ENCODE measurements at places on chromosomes 2 and 18.

DNA sequence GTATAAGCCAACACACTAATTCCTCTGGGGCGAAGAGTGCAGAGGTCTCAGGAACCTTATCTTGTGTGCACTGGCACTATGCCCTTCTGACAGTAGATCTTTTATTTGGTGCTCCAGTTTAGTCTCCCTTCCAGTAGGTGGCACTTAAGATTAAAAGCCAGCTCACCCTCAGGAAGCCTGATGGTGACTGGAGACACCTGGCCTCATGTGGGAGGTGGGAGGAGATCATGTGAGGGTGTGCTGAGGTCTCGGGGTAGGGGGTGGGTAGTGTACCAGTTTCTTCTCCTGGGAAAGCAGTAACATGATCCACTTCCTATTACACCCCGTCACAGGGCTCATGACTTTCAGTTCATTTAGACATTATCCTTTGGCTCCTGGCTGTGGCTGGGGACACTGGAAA, 654.9 kb downstream of the ADCYAP1 start:
- no peak for DNase-seq

DNA sequence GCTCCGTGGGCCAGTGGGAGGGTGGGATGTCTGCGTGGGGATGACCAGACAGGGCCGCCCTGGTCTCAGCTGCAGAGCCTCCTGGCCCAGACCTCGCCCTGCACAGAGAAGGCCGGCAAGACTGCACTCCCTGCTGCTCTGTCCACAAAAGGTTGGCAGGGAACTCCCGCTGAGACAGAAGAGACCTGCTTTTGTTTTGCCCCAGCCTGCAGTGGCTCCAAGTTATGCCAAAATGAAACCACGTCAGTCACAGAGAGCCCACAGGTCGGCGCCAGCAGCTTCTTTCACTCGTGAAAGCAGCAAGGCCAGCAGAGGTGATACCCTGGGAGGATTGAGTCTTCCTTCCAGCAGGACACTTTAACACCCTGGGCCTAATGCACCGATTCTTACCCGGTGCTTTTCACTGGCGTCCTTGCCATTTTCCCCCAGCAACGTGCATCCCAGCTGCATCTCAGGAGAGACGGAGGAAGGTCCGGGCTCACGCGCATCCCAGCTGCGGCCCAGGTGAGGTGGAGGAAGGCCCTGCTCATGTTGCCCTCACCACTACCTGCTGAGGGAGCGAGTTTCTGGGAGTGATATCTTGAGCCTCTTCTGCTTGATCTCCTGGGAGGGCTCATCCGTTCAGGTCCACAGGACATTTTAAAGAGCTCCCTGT, 22.1 kb upstream of the CTDP1 start:
- DNase-seq = no peak

- DNase-seq = no peak
Measured at GRCh38 chr18:48228841-48229240, 180.3 kb downstream of the ZBTB7C start.

- DNase-seq = no peak
Measured at GRCh38 chr2:205218056-205218455, 464.2 kb upstream of the NRP2 start.

DNA sequence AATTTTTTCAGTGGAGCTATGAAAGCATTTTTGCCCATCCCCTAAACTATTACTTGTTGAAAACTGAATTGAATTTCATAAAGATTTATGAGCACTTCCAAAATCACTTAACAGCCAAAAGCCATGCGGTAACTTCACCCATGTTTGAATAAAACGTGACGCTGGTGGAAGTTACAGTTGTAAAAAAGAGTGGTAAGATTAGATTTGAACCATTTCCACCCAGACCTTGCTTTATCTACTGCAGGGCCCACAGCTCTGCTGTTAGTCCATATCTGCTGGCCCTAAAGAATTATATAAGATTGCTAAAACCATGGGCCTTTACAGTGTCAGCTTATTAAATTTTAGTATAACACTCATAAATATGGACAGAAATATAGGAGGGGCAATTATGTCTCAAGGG, 15.5 kb upstream of the ITGA4 start:
- no peak for DNase-seq

DNA sequence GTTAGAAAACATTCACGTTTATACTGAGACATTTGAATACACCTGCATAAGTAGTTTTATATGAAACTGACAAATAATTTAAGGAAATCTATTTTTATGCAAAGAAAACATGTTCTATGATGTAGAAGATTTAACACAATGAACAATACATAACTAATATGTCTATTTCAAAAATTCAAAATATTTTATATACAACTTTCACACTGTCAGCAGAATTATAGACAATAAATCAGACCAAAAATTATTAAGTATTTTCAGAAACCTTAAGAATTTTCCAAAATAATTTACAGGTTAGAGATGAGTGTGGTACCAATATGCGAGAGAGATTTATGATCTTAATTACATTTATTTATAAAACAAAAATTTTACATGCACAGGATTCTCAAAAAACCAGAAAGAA, 1561.0 kb upstream of the ZEB2 start:
- DNase-seq = no peak

- DNase-seq = no peak
Measured at GRCh38 chr2:42567364-42567763, 1.1 kb upstream of the MTA3 start.

DNA sequence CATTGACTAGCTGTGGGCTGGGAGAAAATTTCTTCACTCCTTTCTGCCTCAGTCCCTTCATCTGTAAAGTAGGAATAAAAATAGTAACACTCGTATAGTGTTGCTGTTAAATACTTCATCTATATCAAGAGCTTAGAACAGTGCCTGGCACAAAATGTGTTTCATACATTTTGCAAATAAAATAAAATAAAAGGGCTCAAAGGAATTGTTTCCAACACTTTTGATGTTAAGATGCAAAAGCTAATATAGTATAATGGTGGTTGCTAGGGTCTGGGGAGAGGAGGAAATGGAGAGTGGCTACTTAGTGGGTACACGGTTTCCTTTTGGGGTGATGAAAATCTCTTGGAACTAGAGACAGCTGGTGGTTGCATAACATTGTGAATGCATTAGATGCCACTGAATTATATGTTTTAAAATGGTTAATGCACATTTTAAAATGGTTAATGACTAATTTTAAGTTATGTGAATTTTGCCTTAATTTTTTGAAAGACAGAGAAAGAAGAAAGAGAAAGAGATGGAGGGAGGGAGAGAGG, 542.1 kb upstream of the ID2 start:
- DNase-seq = no peak

- no peak for DNase-seq
Measured at GRCh38 chr2:54480025-54480424, 23.9 kb downstream of the SPTBN1 start.

- DNase-seq = no peak
Measured at GRCh38 chr2:196268538-196269338, 97.4 kb upstream of the STK17B start.

GRCh38 chr2:112957511-112957910, 20.3 kb upstream of the IL36G start:
- DNase-seq = no peak

GRCh38 chr2:238422285-238422684, 4.4 kb upstream of the ASB1 start:
- DNase-seq = no peak

DNA sequence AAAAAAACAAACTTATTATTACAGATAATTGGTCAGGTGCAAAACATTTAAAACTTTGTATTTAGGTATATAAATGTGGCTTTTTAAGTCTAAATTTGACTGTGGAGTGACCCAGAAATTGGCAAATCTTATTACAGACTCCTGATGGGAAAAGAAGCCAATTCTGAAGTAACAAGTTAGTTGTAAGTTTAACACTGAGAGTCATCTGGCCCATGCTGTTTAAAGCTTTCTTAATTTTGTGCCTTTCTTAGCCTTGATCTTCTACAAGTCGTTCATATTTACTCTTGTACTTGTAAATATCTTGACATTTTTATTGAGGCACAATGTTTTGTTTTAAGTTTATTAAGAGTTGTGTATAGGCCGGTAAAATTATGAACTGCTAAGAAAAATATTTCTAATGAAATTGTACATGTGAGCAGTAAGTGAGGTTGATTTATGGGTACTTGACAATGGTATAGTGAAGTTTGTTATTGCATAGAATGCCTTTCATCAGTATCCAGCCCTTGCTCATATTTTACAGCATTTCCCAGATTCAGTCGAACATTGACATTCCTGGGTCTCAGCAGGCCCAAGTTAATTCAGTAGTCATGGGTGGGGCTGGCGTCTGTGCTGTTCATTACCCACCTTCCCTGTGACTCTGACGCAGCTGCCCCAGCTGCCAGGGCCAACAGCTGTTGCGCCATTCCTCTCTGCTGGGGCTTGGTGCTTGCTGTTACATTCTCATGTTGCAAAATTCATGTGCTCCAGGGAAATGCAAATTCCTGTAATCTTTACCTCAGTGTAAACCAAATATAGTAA, 121.4 kb downstream of the ZNF236 start:
- no peak for DNase-seq

DNA sequence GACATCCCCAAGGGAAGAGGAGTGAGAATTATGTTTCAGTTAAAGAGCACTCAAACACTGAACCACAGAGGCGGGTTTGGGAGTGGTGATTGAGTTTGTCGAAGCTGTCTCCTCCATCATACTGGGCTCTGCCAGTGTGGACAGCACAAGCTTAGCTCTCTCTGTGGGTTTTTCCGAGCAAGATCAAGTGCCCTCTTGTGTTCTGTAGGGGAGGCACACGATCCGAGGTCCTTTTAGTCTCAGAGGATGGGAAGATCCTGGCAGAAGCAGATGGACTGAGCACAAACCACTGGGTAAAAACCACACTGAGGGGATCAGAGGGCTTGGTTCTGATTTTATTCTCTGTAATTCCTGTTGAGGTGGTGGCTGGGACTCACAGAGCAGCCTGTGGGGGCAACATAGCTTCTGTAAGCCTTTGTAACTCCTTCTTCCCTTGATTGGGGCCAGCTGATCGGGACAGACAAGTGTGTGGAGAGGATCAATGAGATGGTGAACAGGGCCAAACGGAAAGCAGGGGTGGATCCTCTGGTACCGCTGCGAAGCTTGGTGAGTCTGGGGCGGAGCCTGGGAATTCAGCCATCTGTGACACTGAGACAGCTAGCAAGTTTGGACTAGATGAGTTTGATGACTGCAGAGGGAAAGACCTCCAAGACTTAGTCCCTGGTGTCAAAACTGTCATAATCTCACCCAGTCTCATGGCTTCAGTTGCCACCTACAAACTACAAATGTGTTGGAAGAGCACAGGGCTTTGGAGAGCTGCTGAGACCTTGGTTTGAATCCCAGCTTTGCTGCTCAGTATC, 2.0 kb downstream of the NAGK start:
- DNase-seq = no peak

GRCh38 chr2:47653902-47654789, 128.8 kb upstream of the MSH6 start:
- DNase-seq = no peak
